Activated naive CD4-positive, alpha-beta T cell treated with anti-CD3 and anti-CD28 coated beads for 36 hours (primary cell): ENCODE measurements at places on chromosomes 16 and 17.

GRCh38 chr16:69821844-69822173 lies 59.7 kb downstream of the WWP2 start:
- DNase-seq: no peak
- peaks cover 17% of the 10 kb centered on the region for H3K36me3 ChIP-seq

- H3K27me3 ChIP-seq: no peaks in the 10 kb centered on the region
- no peaks in the 10 kb centered on the region for H3K4me1 ChIP-seq
- H3K4me3 ChIP-seq: no peak overlapping the region
Observed at GRCh38 chr16:31403590-31404352, 10.6 kb downstream of the ITGAD start.

GRCh38 chr16:66652661-66653360 lies 43.7 kb downstream of the CMTM4 start:
- peaks cover 13% of the 10 kb centered on the region for H3K4me1 ChIP-seq
- no peak overlapping the region for H3K4me3 ChIP-seq
- H3K27ac ChIP-seq: no peak overlapping the region

DNA sequence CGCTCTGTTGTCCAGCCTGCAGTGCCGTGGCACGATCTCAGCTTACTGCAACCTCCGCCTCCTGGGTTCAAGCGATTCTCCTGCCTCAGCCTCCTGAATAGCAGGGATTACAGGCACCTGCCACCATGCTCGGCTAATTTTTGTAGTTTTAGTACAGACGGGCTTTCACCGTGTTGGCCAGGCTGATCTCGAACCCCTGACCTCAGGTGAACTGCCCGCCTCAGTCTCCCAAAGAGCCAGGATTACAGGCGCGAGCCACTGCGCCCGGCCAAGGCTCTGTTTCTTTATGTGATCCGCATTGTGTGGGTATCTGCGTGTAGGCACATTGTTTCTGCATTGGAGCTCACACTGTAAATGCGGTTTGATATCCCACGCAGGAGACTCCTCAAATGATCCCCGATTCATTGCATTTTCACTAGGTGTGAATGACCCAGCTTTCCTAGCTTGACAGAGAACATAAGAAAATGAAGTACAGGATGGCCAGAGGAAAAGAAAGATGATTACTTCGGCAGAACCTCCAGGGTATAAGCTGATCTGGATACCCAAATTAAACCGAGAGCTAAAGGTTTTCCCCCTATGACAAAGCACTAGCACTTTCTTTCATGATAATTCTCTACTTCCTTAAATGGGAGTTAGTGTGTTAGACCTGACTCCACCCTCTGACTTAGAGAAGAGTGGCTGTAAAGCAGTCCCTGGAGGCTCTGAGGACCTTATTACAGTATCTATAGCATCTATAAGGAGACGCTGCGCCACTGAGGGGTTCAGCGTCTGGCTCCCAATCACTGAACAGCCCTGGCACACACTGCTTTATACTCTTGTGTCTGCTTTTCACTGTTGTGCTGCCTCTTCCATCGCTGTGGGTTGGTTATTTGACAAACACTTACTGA lies 17.3 kb downstream of the COTL1 start:
- H3K36me3 ChIP-seq: peaks cover 20% of the 10 kb centered on the region
- H3K4me3 ChIP-seq: peak overlapping the region; percentile 75
- H3K27ac ChIP-seq: peak overlapping the region; percentile 90

DNA sequence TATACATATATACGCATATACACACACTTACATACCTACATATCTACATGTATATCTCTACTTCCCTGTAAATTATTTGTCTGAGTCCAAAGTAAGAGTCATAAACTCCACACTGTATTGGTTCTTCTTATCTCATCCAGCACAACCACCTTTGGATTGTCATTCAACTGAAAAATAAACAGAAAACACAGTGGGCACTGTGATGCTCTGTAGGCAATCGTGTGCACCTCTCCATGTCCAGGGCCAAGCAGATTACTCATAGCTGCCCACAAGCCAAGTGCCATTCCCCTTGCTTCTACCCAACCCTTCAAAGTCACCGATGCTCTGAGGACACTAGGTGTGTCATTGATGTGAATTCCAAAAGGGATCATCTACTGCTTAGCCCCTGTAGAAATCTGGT lies 12.9 kb upstream of the TEKT3 start:
- no peak overlapping the region for H3K27ac ChIP-seq
- no peaks in the 10 kb centered on the region for H3K4me1 ChIP-seq
- no peak for DNase-seq
- H3K36me3 ChIP-seq: no peaks in the 10 kb centered on the region
- H3K4me3 ChIP-seq: no peak overlapping the region

DNA sequence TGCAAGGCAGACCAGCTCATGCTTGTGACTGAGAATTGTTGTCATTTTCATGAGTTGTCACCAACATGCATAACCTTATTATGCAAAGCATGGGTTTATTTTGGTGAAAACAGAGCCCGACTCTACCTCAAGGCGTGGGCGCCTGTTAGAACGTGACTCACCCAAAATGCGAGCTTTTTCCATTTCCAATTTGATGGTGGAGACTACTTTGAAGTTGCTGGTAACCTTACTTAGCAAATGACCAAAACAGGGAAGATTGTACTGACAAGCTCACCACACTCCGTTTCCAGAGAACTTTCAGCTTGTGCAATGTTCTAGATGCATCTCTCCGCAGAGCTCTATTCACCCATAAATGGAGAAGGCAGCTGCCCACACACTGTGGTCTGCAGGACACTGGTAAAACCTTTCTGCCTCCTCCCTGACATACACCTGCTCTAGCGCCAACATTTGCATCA lies 284.5 kb downstream of the MAF start:
- peaks cover 21% of the 10 kb centered on the region for H3K27me3 ChIP-seq
- H3K36me3 ChIP-seq: no peaks in the 10 kb centered on the region
- H3K27ac ChIP-seq: peak overlapping the region; percentile 25
- H3K4me3 ChIP-seq: no peak overlapping the region
- peak; percentile 69 for DNase-seq

GRCh38 chr17:65430209-65430833 lies 131.1 kb downstream of the AXIN2 start:
- DNase-seq: peak; percentile 11
- no peaks in the 10 kb centered on the region for H3K27me3 ChIP-seq
- H3K4me3 ChIP-seq: no peak overlapping the region
- peaks cover 26% of the 10 kb centered on the region for H3K4me1 ChIP-seq

GRCh38 chr17:1104222-1104621 lies 75.6 kb downstream of the ABR start:
- no peak for DNase-seq
- H3K4me1 ChIP-seq: peaks cover 16% of the 10 kb centered on the region
- H3K27me3 ChIP-seq: no peaks in the 10 kb centered on the region
- H3K4me3 ChIP-seq: no peak overlapping the region
- no peak overlapping the region for H3K27ac ChIP-seq

GRCh38 chr16:68230176-68230571 lies 5.8 kb downstream of the ESRP2 start:
- peaks cover 44% of the 10 kb centered on the region for H3K4me1 ChIP-seq

DNA sequence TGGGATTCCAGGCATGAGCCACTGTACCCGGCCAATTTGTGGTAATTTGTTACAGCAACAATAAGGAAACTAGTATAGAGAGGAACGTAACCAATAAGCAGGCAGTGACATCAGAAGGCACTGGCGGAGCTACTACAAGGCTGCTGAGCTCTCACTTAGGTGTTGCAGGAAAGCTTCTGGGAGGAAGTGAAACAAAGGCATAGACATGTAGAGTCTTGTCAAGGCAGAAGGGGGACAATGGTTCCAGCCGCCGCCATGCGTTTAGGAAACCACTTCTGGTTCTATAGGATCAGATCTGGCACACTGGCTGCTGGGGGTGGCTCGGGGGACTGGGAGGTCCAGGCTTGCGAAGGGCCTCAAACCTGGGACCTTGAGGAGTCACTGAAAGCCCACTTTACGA lies 9.4 kb upstream of the CPSF4L start:
- no peak overlapping the region for H3K27ac ChIP-seq
- H3K4me3 ChIP-seq: no peak overlapping the region
- no peaks in the 10 kb centered on the region for H3K4me1 ChIP-seq
- H3K27me3 ChIP-seq: peaks cover 2% of the 10 kb centered on the region

DNA sequence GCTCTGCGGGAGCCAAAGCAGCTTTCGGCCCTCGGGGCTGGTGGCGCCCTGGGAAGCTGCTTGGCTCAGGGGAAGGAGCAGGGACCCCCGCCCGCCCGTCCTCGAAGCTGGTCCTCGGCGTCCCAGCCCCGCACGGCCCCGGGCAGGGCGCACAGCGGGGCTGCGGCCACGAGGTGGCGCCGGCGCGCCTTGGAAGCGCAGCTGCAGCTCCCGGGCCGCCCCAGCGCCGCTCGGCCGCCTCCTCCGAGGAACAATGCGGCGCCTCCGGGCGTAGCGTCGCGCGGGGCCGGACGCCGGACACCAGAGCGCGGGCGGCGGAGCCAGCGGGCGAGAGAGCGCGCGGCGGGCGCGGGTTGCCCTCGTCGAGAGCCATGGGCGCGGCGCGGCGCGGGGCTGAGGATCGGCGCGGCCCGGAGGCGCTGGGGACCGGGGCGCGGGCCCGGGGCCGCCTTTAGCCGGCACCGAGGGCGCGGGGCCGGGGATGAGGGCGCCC lies at the start of gene MGAT5B:
Gene MGAT5B (plus strand): TSS at position 229 of the 493 bp plus-strand sequence. CDS start 626 bp downstream, outside the sequence.
- H3K36me3 ChIP-seq: no peaks in the 10 kb centered on the region
- H3K27ac ChIP-seq: no peak within 1 kb of the TSS
- H3K4me3 ChIP-seq: peak within 1 kb of the TSS; percentile 59
- H3K27me3 ChIP-seq: peaks cover 21% of the 10 kb centered on the region
- peaks cover 7% of the 10 kb centered on the region for H3K4me1 ChIP-seq

DNA sequence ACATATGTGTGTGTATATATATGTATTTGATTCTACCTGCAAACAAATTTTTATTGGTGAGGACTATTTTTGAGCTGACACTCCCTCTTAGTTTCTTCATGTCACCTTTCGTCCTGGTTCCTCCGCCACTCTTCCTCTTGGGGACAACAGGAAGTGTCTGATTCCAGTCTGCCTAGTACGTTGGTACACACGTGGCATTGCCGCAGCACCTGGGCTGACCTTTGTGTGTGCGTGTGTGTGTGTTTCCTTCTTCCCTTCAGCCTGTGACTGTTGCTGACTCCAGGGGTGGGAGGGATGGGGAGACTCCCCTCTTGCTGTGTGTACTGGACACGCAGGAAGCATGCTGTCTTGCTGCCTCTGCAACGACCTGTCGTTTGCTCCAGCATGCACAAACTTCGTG lies 29.4 kb upstream of the CACNG5 start:
- H3K4me3 ChIP-seq: no peak overlapping the region
- H3K27me3 ChIP-seq: no peaks in the 10 kb centered on the region
- peaks cover 21% of the 10 kb centered on the region for H3K36me3 ChIP-seq

DNA sequence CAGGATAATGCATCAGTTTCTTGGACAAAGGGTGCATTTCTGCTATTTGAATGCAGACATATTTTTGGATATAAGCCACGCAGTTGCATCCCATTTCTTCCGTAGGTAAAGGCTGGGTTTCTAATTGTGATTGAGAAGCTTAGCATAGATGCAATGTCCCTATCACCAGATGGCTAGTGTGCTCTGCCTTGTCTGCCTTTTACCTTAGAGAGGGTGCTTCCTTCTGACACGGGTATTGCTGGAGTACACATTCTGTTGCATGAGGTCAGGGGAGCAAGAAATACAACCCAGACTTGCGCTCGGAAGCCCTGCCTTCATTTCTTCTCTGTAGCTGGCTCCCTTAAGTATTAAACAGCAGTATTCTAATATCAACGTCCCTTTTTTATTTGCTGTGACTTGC lies 337.4 kb downstream of the WWOX start:
- no peaks in the 10 kb centered on the region for H3K4me1 ChIP-seq
- no peak overlapping the region for H3K27ac ChIP-seq
- peaks cover 18% of the 10 kb centered on the region for H3K36me3 ChIP-seq
- no peak overlapping the region for H3K4me3 ChIP-seq

GRCh38 chr16:81544261-81544660 lies 99.7 kb downstream of the CMIP start:
- no peaks in the 10 kb centered on the region for H3K27me3 ChIP-seq
- H3K36me3 ChIP-seq: no peaks in the 10 kb centered on the region
- no peak overlapping the region for H3K4me3 ChIP-seq
- no peak for DNase-seq
- H3K4me1 ChIP-seq: peaks cover 35% of the 10 kb centered on the region

DNA sequence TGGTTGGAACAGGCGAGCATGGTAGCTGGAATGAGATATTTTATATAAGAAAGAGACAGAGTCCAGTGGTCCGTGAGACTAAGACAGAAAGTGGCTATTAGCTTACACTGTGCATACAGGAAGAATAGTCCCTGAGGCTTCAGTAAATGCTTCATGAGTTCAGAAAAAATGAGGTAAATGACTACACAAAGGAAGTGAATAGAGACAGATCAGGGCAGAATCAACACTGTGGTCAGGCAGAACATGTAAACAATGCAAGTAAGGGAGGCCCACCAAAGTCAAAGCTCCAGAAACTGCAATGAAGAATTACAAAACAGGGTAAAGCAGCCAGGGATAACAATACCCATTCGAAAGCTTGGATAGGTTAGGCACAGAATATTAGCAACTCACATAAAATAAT lies 4.8 kb downstream of the ABCA10 start:
- no peak overlapping the region for H3K27ac ChIP-seq
- no peak for DNase-seq
- H3K4me3 ChIP-seq: no peak overlapping the region
- H3K4me1 ChIP-seq: peaks cover 4% of the 10 kb centered on the region

DNA sequence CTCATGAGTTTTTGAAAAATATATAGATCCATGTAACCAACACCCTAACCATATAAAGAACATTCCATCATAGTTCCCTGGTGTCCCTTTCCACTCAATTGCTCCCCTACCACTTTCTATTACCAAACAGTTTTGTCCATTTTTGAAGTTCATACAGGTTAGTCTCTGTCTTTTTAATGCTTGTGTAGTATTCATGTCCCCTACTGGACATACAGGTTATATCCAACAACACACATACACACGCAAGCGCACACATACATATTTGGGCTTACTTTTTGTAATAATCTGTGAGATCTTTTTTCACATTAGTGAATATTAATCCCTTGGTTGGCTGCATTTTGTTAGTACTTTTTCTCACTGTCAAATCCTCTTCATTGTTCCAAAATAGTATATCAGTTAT lies 6.4 kb downstream of the CRYBA1 start:
- DNase-seq: no peak
- no peak overlapping the region for H3K27ac ChIP-seq
- H3K36me3 ChIP-seq: peaks cover 9% of the 10 kb centered on the region
- peaks cover 18% of the 10 kb centered on the region for H3K4me1 ChIP-seq
- no peaks in the 10 kb centered on the region for H3K27me3 ChIP-seq
- no peak overlapping the region for H3K4me3 ChIP-seq

GRCh38 chr17:3886776-3887175 lies 6.1 kb downstream of the CAMKK1 start:
- peaks cover 39% of the 10 kb centered on the region for H3K4me1 ChIP-seq
- H3K4me3 ChIP-seq: no peak overlapping the region
- H3K36me3 ChIP-seq: no peaks in the 10 kb centered on the region
- DNase-seq: peak; percentile 17
- H3K27me3 ChIP-seq: no peaks in the 10 kb centered on the region

- no peak overlapping the region for H3K4me3 ChIP-seq
- H3K4me1 ChIP-seq: no peaks in the 10 kb centered on the region
- H3K27ac ChIP-seq: no peak overlapping the region
- peaks cover 10% of the 10 kb centered on the region for H3K27me3 ChIP-seq
- no peak for DNase-seq
Observed at GRCh38 chr17:61478790-61479492, 26.7 kb downstream of the TBX4 start.

GRCh38 chr16:14051103-14051729 lies 19.9 kb upstream of the MRTFB start:
- H3K4me3 ChIP-seq: no peak overlapping the region
- DNase-seq: no peak
- H3K4me1 ChIP-seq: no peaks in the 10 kb centered on the region
- H3K27me3 ChIP-seq: no peaks in the 10 kb centered on the region
- H3K36me3 ChIP-seq: no peaks in the 10 kb centered on the region

- H3K36me3 ChIP-seq: peaks cover 25% of the 10 kb centered on the region
- H3K4me1 ChIP-seq: peaks cover 59% of the 10 kb centered on the region
- peak overlapping the region; percentile 95 for H3K27ac ChIP-seq
Observed at GRCh38 chr17:45248132-45248957, 13.5 kb downstream of the SPATA32 start.
